ENCODE measurements at places on chromosomes 1 and 21.
A peak's percentile ranks its signal among the peaks of the same experiment; 100 is the strongest.

- no peak for DNase-seq
These were observed 22.9 kb downstream of the SPSB1 start for GRCh38 chr1:9315411-9316079.

- DNase-seq = peak; percentile 23
These were observed 11.0 kb upstream of the SERBP1 start for GRCh38 chr1:67441183-67441582.

- no peak for DNase-seq
These were observed 3.8 kb upstream of the SELENON start for GRCh38 chr1:25795946-25796810.

DNA sequence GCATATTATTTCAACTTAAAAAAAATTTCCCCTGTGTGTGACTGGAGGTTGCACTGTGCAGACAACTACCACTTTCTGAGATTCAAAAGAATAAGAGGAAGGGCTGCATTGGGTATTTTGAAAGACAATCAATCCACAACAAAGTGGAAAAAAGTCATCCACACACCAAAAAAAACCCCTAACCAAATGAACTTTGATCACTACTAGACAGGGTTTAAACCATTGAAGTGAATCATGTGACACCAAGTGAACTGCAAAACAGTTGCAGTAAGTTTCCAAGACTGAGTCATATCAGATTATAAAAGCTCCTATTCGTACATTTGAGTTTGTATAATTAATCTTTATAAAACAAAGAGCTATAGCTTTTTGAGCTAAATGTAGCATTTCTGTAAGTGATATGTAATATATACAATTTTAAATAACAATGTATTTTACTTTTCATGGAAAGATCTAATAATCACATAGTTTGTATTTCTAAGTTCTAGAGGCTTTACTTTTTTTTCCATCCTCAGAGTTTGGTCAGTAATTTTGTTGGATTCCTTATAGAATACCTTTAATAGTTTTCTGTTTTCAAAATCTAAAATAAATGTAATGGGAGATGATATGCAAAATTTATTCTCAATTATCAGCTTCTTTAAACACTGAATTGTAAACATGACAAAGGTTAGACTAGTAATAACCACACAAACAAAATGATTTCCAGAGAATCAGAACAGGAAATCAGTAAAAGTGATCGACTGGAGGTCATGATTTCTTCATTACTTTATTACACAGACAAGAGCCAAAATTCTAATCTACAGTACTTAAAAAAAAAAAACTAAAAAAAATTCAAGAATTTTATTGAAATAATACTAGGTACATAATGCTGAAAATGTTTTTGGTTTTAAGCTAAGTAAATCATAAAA is 50.5 kb upstream of the GFI1 start:
- no peak for DNase-seq

DNA sequence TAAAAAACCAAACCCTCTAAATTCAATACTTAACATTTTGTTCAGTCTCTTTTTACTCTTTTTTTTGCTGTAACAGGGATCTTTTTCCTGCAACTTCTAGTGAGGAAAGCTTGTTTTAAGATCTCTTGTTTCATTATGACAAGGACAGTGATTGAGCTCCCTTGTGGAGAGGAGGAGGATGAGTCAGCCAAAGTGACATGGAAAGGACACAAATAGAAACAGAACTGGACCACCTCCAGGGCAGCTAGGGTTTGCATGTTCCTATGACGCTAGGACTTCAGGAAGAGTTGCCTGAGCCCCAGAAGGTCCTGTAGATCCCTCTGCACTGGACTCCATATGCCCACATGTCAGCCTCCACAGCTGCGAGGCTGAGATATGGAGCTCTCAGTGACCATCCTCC is 212.6 kb upstream of the FAM78B start:
- DNase-seq = no peak

DNA sequence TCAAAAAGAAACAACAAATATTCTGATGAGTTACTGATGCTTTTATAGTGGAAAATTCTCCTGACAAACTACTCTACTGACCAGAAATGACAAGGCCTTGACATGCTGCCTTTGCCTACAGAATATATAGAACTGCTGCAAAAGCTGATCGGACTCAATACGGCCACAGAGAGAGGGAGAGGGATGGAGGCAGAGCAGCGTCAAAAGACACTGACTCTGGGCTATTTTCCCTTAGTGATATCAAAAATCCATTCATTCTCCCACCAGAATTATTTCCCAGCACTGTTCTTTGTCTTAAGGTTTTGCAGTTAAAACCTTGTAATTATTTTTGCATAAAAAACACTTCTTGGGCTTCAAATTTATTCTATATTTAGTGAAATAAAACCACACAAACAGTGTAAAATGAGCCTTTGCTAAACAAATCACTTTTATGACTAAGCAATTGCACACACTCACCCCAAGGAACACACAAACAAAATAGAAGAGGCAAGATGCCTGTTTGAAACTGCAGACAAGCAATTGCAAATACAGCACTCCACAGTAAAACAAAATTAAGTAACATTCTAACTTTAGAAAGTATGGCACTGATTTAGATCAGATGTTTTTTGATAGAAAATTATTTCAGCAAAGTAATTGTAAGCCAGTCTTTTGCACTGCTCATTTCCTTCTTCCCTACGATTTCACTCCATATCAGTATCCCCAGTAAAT is 1036.4 kb downstream of the ADGRL2 start:
- no peak for DNase-seq

DNA sequence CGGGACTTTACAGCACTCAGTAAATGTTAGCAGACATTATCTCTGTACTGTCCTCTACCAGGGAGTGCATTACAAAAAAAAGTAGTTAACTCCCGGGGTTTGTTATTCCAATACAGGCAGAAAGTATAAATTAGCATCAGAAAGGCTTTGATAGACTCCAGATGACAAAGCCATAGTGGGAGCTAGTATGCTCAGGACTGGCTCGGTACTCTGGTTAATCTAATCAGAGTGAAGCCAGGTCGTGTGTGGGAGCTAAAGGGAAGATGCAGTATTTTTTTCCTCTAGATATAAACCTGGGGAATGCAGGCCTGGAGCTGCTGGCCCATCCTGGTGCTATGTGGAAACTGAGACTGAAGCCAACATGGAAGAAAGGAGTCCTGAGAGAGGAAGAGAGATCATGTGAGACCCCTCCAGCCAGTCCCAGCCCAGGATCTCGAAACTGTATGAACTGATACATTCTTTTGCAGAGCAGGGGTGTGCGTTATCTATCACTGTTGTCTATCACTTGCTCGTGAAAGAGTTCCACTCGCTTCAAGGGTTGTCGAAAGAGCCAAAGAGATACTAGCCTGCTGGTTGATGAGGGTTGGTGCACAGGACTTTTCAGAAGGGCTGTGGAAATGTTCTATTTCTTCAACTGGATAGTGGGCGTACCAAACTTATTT is 125.8 kb downstream of the PLPP3 start:
- no peak for DNase-seq

GRCh38 chr21:31553926-31554325 is 105.6 kb upstream of the SOD1 start:
- DNase-seq = no peak

GRCh38 chr1:236868625-236869467 is 73.8 kb downstream of the MTR start:
- DNase-seq = no peak

GRCh38 chr1:147509786-147510395 is 31.4 kb upstream of the BCL9 start:
- DNase-seq = no peak

DNA sequence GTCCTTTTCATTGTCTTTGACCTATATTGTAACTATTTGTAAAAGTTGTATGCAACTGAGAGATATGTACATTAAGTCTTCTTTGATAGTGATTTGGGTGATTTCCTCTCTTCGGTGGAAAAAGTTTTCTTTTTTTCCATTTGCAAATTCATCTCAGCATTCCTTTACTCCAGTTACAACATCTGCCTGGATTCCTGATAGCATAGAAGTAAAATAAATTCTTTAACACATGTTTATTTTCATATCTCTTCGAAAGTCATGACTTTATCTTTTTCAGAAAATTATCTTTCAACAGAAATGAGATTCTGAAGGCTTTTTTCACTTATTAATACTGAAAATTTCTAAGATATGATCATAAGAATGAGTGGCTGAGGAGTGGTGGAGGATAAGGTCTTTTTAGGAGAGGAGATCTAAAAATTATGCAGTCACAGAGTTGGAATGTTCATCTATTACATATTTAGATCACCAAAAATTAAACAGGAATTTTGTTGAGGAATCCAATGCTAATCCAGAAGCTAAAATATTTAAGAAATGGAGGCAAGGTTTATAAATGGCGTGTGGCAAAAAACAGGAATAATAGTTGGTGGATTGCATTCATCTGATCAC is 400.5 kb downstream of the KCNT2 start:
- DNase-seq = no peak

DNA sequence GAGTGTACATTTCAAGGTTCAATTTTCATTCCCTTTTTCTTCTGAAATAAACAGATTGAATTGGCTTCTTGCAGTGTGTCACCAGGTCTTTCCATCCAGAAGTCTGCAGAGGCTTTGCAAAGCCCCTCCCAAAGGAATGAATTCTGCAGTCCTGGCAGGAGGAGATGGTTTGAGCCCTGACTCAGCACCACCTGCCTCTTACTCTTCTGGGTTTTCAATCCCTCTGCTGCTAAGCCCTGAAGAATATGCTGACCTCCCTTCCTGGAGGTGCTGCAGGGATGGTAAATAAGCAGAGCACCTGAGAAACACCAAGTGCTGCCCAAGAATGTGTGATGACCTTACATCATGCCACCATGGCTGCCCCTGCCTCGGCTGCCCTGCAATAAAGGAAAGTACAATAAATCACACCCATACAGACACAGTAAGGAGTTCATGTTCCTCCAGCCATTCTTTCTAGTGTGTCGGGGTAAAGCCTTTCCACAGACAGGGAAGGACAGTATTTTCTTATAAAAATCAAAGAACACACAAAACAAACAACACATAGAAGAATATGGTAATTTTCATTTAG is 209.2 kb downstream of the ZNF326 start:
- no peak for DNase-seq

Measured in SHP77 treated with DMSO at 0.1 percent for 48 hours (cell line).